Suppressor macrophage treated with lipopolysaccharide for 1 hour (primary cell): ENCODE measurements at places on chromosomes 7 and 10.

GRCh38 chr7:37960483-37960882, 40.0 kb downstream of the EPDR1 start:
- no peak for DNase-seq

DNA sequence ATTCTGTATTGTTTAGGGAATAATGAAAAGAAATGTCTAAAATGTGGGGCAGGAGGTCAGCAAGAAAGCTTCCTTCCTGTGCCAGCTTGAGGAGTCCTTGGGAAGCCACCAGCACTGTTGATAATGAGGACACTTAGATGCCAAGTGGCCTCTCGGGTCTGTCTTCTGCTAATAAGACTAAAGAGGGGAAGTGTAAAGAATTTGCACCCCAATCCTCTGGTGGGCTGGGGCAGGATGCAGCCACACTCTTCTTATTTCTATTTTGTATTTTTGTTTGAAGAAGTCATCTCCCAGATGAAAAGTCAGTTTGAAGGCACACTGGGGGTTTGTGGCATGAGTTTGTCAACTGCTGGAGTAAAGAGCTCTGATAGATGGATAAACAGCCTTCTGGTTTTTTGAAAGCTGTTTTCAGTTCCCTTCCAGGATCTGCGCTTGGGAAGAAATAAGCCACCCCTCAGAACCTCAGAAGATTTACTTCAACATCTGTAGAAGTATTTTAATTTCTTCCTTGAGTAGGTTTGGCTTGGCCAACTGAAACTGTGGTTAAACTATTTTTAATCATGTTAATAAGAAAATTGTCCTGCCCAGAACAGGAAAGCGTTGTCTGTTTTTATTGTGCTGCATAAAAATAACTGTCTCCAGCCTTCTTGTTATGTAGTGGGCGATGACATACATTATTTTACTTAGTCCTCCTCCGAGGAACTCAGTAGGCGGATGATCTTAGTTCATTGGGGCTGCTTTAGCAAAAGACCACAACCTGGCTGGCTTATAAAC, 128.8 kb upstream of the GPR26 start:
- peak; percentile 10 for DNase-seq

GRCh38 chr10:43965033-43965917, 316.6 kb upstream of the ZNF32 start:
- peak; percentile 19 for DNase-seq

- DNase-seq, result no peak
These were observed 163.1 kb downstream of the CAMK1D start for GRCh38 chr10:12512332-12513002.

GRCh38 chr10:132677096-132677472, 108.9 kb downstream of the NKX6-2 start:
- no peak for DNase-seq

DNA sequence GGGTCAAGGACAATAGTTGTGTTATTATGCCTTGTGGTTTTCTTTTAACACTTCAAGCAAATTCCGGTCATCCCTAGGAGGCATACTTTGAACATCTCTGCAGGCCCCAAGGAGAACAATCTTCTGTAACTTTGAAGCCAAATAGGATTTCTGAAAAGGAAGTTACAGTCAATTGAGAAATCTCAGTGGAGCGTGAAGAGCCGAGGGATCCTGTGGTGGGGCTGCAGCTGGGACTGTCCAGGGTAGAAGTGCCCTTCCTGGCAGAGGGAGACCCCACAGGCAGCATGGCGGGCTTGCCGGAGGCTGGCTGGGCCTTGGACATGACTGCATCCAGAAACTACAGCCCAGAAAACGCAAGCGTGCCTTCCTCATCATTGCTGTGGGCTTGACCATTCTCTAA, 179.7 kb downstream of the PTPN20 start:
- no peak for DNase-seq

DNA sequence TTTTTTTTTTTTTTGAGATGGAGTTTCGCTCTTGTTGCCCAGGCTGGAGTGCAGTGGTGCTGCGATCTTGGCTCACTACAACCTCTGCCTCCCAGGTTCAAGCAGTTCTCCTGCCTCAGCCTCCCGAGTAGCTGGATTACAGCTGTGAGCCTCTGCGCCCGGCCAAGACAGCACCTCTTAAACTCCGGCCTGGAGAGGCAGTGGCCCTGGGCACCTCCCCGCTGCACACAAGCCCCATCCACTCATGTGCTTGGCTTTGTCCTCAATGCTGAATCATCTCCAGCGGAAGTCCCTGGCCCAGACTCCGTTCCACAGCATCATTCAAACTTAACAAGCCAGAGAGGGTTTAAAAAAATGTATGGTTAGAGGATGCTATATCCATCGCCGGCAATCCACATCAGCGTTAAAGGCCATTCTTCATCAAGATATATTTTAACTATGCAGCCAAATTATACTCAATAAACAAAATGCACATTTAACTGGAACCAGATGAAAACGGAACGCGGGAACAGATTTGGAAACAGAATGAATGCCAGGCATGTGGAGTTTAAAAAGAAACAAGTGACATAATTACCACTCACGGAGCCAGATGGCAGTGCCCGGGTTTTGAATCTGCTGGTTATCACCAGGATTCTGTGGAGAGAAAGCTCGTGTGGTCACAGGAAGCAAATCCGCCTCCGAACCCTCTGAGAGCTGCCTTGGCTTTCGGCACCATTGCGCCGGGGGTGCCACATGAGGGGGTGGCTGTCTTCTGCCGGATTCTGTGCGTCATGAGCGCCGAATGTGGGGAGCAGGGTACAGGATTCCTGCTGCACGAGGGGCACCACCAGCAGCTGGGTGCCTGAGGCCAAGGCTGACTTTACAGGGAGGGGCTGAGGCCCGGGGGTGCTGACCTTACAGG, 45.6 kb upstream of the CFAP46 start:
- peak; percentile 31 for DNase-seq

GRCh38 chr7:83648464-83649241, at the start of gene SEMA3E:
SEMA3E (minus strand) TSS chr7:83649139.
- no peak for DNase-seq

DNA sequence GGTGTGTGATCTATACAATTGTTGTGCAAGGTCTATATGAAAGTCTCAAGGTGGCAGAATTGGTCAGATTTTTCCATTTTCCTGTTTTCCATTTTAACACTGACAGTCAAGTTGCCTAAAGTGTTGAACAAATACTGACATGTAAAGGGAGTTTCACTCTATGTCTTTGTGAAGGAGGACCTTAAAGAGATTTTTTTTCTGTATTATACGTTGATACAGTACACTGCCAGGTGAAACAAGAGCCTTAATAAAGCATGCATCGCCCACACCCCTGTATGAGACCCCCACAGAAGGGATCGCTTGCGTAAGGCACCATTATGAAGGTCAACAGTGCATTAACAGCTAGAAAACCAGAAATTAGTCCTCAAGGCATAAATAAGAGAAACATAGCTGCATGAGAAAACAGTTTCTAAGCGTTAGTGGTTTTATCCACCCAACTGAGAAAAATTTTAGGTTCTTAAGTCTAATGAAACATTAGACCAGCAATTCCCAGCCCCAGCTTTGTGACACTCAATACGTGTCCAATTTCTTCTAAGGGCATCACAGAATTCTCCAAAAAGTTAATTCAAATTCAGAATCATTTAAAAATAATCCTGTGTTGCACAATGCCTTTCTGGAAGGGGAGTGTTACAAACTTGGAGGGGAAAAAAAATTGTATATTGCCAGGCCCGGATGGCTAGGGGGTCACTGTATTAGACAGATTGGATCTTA, 6.9 kb downstream of the KLF6 start:
- DNase-seq, result peak; percentile 27

DNA sequence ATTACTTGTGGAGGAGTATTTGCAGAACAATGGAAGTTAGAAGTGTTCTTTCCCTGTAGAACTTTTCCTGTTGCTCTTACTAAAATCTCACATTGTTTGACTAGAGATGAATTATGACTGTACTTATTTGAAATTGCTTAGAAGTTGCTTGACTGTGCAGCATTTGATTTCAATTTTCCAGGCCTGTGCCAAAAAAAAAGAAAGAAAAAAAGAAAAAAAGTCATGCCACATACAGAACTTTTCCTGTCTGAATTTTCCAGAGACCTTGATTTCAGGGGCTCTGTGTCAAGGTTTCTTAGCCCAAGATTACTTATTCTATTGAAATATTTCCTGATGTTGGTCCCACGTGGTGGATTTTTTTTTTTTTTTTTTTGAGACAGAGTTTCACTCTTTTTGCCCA, 3.5 kb upstream of the FAM171A1 start:
- no peak for DNase-seq

GRCh38 chr7:16398146-16399017, 23.0 kb downstream of the CRPPA start:
- no peak for DNase-seq

GRCh38 chr10:73810735-73811465, 498 bp downstream of the NDST2 start:
- peak; percentile 60 for DNase-seq
